ENCODE measurements at places on chromosomes 7 and 10.

DNA sequence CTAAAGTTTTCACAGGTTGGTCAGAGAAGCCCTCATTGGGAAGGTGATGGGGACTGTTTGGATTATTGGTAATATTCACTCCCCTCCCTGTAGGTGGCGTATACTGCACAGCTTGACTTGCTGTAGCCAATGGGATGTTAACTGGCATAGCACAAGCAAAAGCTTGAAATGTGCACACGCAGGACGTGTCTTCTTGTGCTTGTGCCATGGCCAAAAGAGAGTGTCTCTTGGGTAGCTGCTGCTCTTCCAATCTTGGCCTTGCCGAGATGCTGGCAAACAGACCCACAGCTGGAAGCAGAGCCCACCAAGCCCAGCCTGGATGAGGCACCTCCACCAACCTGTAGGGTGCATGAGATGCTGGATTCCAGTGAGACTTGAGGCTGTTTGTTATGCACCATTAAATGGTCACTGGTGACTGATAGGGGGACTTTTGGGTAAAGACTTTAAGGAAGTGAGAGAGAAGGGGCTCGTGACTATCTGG lies 266.0 kb downstream of the GRID1 start:
- peak; percentile 57 for DNase-seq

- DNase-seq: peak; percentile 21
Measured at GRCh38 chr10:73577788-73578187, 13.4 kb downstream of the USP54 start.

DNA sequence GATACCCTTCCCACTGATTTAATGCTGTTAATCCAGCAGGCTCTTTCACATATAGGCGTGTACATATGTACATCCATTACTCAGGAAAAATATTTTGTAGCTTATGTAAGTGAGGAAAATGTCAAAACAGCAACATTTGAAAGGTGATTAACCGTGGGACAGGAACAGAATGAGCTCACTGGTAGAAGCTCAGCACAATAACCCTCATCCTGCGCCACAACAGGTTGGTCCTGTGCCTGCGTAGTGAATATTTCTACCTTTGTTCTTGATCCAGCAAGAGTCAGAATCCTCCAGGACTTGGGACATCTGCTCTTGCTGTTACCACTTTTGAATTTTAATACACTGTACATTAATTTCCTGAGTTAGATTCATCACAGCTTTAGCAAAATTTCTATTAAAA lies 359.4 kb downstream of the THSD7A start:
- DNase-seq: no peak

DNA sequence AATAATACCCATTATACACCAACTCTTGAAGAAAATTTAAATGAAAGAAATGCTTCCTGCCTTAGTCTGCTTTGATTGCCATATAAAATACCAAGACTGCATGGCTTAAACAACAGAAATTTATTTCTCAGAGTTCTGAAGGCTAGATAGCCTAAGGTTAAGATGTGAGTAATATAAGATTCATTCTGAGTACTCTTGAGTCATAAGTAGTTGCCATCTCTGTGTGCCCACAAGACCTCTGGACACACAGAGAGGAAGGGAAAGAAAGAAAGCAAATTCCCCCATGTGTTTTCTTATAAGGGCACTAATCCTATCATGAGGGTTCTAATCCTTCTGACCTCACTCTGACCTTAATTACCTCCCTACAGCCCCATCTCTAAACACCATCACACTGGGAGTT lies 201.2 kb downstream of the PTN start:
- DNase-seq: no peak

- peak; percentile 31 for DNase-seq
Measured at GRCh38 chr10:112565434-112566053, 118.5 kb downstream of the VTI1A start.

DNA sequence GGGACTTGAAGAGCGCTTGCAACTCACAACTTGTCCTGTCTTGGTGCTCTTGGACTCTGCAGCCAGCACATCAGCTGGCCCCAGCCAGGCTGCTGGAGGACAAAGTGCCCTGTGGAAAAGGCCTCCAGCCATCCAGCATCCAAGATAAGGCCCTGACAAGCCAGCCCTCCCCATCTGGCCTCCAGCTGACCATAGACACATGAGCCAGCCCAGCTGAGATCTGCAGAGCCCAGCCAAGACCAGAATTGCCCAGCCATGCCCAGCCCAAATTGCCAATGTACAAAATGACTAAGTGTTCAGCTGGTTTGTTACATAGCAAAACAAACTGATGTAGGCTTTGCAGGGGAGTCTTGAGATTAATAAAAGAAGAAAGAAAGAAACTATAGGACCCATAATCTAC lies 36.0 kb upstream of the FRMD4A start:
- DNase-seq: no peak

GRCh38 chr7:70306173-70306572 lies 707.9 kb downstream of the AUTS2 start:
- no peak for DNase-seq

DNA sequence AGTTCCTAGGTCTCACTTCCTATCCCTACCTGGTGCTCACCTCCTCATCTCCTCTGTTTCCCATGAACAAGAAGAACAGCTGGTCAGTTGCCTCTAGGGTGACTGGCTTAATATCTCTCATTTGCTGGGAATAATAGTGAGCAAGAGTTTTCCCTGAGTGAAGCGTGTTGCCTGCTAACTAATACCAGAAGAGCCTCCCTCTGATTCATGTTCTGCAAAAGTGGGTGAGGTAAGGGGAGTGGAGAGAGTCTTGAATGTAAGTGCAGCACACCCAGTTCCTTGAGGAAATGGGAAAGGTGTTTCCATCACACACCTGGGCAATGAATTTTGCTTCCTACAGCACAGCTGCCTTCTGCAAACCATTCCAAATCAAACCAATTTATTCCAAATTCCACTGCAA lies 29.6 kb downstream of the FZD1 start:
- no peak for DNase-seq

All from D341Med (cell line).